Heart left ventricle (tissue), 16 donors: ENCODE measurements at places on chromosomes 3 and 15. TPM values are rescaled to one million over a fixed set of nuclear protein-coding genes. Genes with fewer than 3 reads are reported as not detected.

GRCh38 chr3:5051772-5052171 is 70.3 kb upstream of the ARL8B start:
- H3K36me3 ChIP-seq: no peaks in the 10 kb centered on the region
- DNase-seq: no peak
- H3K27ac ChIP-seq: no peak overlapping the region
- no peaks in the 10 kb centered on the region for H3K27me3 ChIP-seq

DNA sequence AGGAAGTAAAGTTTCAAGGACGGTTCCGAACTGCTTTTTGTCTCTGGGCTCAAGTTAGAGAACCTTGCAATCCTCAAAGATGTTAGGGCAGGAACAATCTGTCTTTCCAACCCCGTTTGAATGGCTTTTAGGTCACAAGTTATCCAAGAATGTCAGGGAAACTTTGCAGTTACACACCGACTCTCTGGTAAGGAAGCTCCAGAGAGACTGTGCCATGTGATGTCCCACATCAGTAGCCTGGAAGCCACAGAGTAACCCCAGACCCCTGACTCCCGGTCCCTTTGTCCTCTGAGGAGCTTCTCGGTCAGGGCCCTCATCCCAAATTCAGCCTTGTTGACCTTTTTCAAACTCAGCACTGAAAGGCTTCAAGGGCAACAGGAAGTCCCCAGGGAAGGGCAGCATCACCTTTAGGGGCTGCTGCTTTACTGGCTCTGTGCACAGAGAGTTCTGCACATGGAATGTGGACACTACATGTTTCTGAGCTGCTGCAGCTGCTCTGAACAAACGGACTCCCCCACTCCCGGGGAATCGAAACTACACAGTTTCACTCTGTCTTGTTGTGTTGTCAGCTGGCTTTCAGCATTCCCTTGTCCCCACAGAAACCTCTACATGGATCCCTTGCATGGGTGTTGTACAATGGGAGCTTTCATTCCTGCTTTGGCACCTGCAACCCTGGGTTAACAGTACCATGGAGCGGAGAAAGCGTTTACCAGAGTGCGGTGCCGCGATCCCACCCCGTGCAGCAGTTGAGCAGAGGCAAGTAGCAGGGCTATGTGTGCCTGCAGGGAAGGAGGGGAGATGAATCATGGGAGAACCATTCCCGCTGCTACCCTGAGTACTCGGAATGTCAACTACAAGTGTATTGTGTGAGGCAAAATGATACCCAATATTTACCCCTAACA is 408.2 kb upstream of the THBS1 start:
- no peaks in the 10 kb centered on the region for H3K4me1 ChIP-seq
- H3K27me3 ChIP-seq: no peaks in the 10 kb centered on the region
- peak overlapping the region; percentile 62 for H3K27ac ChIP-seq
- H3K36me3 ChIP-seq: no peaks in the 10 kb centered on the region
- H3K4me3 ChIP-seq: peak overlapping the region; percentile 34
- DNase-seq: peak; percentile 20

DNA sequence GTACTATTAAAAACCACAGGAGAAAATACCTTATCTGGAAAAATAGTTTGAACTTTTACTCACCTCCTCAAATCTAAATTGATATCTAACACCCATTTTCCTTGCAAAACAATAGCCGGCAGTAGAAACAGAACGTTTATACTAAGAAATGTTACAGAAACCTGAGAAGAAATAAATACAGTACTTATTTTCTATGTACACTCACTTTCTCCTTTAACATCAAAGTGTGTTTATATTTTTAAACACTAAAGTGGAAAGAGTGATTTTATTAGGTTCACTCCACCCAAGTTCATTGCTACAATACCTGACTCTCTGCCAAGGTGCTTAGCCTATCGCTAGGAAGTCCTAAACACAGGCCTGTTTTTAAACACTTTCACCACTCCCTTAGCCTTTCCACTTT is 87.8 kb upstream of the TJP1 start:
- no peak overlapping the region for H3K4me3 ChIP-seq
- peaks cover 37% of the 10 kb centered on the region for H3K4me1 ChIP-seq
- no peak for DNase-seq

- no peak overlapping the region for H3K27ac ChIP-seq
- peaks cover 32% of the 10 kb centered on the region for H3K36me3 ChIP-seq
- no peak for DNase-seq
- no peak overlapping the region for H3K4me3 ChIP-seq
These were observed 12.5 kb downstream of the MRPS25 start for GRCh38 chr3:15052335-15053242.

DNA sequence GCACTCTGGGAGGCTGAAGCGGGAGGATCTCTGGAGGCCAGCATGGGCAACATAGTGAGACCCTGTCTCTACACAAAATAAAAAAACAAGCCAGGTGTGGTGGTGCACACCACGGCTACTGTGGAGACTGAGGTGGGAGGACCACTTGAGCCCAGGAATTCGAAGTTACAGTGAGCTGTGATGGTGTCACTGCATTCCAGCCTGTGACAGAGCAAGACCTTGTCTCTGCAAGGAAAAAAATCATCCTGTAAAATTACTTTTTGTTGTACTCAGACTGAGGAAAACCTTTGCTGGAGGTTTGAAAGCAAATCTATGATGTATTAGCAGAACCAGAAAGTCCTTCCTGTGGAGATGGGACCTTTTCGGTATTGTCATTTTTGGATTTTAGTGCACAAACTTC is 63.3 kb downstream of the ATP1B3 start:
- H3K36me3 ChIP-seq: no peaks in the 10 kb centered on the region
- DNase-seq: no peak
- no peaks in the 10 kb centered on the region for H3K4me1 ChIP-seq
- H3K4me3 ChIP-seq: no peak overlapping the region
- H3K27ac ChIP-seq: no peak overlapping the region
- H3K27me3 ChIP-seq: no peaks in the 10 kb centered on the region

- H3K4me1 ChIP-seq: no peaks in the 10 kb centered on the region
- no peak overlapping the region for H3K27ac ChIP-seq
- no peak for DNase-seq
- no peaks in the 10 kb centered on the region for H3K27me3 ChIP-seq
- H3K36me3 ChIP-seq: no peaks in the 10 kb centered on the region
These were observed 31.6 kb upstream of the CLASP2 start for GRCh38 chr3:33749546-33750210.

GRCh38 chr15:34223904-34224596 is 766 bp upstream of the EMC4 start:
- H3K4me1 ChIP-seq: peaks cover 15% of the 10 kb centered on the region
- no peaks in the 10 kb centered on the region for H3K27me3 ChIP-seq
- peak overlapping the region; percentile 99 for H3K27ac ChIP-seq
- H3K4me3 ChIP-seq: peak overlapping the region; percentile 71
- DNase-seq: no peak

DNA sequence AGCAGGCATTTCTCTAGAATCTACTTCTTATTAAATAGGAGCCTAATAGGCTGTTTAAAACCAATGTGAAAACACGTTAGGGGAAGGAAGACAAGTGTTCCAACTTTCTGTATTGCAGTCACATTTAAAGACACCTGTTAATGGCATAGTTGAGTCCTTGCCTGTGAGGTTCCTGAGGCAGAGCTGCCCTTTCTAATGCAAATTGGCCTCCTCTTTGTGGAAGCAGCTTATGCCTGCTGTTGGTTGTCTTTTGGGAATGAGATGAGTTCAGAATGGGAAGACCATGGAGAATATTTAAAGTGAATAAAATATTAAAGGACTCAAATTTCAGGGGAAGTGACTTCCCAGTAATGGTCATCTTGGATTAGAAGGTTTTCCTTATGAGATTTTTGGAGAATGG is 51.2 kb downstream of the NEK11 start:
- H3K27ac ChIP-seq: peak overlapping the region; percentile 23
- H3K4me1 ChIP-seq: peaks cover 9% of the 10 kb centered on the region
- no peaks in the 10 kb centered on the region for H3K36me3 ChIP-seq
- H3K27me3 ChIP-seq: no peaks in the 10 kb centered on the region
- H3K4me3 ChIP-seq: no peak overlapping the region

DNA sequence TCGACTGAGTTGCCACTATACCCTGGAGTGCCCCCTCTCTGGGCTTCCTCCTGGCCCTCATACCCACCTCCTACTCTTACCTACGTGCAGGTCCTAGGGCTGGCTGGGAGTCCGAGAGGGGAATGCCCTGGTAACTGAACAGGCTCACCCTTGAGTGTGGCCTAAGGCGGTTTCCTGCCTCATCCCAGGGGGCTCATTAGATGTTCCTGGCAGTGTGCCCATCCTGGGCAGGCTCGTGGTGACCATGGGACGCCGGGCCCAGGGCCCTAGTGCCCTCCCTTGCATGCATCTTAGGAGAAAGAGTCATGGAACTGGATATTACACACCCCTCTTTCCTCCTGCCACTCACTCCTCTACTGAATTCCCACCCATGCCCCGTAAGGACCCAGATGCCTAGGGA is 2.8 kb downstream of the SEMA4B start:
- H3K4me1 ChIP-seq: peaks cover 37% of the 10 kb centered on the region
- H3K4me3 ChIP-seq: no peak overlapping the region
- H3K36me3 ChIP-seq: no peaks in the 10 kb centered on the region

- no peak for DNase-seq
- no peak overlapping the region for H3K27ac ChIP-seq
- no peak overlapping the region for H3K4me3 ChIP-seq
- no peaks in the 10 kb centered on the region for H3K4me1 ChIP-seq
- peaks cover 94% of the 10 kb centered on the region for H3K36me3 ChIP-seq
- no peaks in the 10 kb centered on the region for H3K27me3 ChIP-seq
These were observed 59.8 kb upstream of the IP6K2 start for GRCh38 chr3:48776854-48777253.

- no peaks in the 10 kb centered on the region for H3K36me3 ChIP-seq
- no peak overlapping the region for H3K27ac ChIP-seq
- H3K4me1 ChIP-seq: no peaks in the 10 kb centered on the region
- DNase-seq: no peak
These were observed 2.1 kb downstream of the SH3GL3 start for GRCh38 chr15:83449250-83449671.

GRCh38 chr3:31343075-31343474 is 189.7 kb upstream of the STT3B start:
- no peak overlapping the region for H3K27ac ChIP-seq
- no peak for DNase-seq
- H3K4me1 ChIP-seq: no peaks in the 10 kb centered on the region

Gene TUSC7
- total RNA-seq: not detected

Gene ZNF80
- total RNA-seq: 0.11 TPM

Gene MINAR1
- total RNA-seq: 0.04 TPM

Gene MITF
- total RNA-seq: 64.4 TPM

Gene MUC20
- 3.4 TPM for total RNA-seq

Gene CFAP161
- 0.52 TPM for total RNA-seq

Gene PROS1
- total RNA-seq: 51.0 TPM
